Cardiac muscle cell (in vitro differentiated cells and primary cell): ENCODE measurements at places on chromosomes 5 and 9. TPM values are rescaled to one million over a fixed set of nuclear protein-coding genes. Genes with fewer than 3 reads are reported as not detected.
A peak's percentile ranks its signal among the peaks of the same experiment; 100 is the strongest.

GRCh38 chr9:13555989-13556500, 276.6 kb upstream of the MPDZ start:
- no peak for DNase-seq

- DNase-seq: peak; percentile 83
Observed at GRCh38 chr5:54013556-54014194, 296.7 kb downstream of the ARL15 start.

DNA sequence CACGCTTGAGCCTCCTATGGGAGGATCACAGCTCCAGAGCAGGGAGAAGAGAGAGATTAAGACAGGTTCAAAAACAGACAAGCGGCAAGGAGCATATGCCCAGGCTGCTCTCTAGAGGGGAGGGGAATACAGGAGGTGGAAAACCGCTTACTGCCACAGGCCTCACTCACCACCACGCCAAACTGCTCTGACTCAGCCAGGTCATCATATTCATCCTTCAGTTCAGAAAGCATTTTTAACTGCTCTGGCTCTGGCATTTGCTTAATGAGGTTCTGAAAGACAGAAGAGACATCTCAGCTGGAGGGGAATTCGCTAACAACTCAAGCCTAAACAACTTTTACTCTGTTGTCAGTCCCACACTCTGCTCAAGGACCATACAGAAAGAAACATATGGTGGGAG, 40.1 kb downstream of the PCDHGC5 start:
- no peak for DNase-seq

- DNase-seq: no peak
Observed at GRCh38 chr9:107862323-107862722, 372.8 kb upstream of the KLF4 start.

- DNase-seq: no peak
Observed at GRCh38 chr9:128628471-128629048, 28.1 kb downstream of the DYNC2I2 start.

DNA sequence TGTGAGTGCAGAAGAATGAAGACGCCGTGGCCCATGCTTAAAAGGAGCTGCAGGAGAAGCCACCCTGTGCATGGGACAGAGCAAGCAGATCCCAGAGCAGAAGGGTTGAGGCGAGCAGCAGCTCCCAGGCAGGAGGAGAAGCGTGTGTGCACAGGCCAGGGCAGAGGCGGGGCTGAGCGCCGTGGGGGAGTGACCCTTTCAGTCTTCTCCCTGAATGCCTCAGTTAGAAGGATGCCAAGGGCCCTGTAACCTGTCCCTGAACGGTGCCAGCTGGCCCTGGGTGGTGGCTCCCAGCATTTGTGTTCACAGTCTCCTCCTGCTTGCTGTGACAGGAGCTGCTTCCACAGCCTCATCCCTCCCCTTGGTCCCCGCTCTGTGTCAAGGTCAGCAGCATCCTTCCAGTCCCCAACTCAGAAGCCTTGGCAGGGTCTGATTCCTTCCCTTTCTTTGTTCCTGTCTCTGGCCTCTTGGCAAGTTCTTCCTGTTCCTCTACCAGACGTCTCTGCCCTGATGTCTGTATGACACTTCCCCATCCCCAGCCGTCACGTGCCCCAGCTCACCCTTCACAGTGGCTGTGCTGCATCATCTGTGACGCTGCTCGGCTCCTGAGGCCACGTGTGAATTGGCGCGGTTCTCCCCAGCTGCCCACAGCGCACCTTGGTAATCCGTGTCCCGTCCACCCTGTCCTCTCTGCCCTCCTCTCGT, 5.2 kb downstream of the EXOC3 start:
- DNase-seq: no peak

DNA sequence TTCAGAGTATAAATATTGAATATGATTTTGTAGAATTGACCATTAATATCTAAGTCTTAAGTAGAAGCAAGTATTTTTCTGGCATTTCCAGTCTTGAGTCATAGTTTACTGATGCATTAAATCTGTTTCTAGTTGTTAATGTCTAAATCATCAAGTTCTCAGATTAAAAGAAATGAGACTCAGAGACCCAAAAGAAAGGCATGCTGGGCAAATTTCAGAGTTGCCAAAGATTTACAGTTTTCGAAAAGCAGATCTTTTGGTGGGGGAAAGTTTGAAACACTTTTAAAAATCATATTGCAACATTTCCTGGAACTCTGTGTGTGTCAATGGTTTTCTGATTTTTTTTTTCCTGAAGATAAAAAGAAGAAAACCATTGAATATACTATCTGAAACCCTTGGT, 60.9 kb downstream of the ANKRD55 start:
- DNase-seq: peak; percentile 89

- peak; percentile 35 for DNase-seq
Observed at GRCh38 chr5:141821430-141821925, 56.7 kb downstream of the PCDH1 start.

DNA sequence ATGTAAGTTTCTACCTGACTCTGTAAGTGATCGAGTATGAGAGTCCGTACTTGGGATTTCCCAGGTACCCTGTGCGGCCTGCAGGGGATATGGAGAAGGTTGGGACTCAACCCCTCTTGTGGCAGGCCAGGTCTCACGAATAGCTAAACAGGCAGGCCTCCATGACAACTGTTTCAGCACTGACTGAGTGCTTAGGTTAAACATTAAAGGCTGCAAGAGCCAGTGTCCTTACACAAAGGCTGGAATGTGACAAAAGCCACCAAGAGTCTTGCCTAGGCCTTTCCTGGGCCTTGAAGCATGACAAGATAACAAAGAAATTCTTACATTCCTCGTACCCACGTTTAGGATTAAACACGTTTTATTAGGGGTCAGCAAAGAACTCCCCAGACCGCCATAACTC, 58.6 kb downstream of the THBS4 start:
- DNase-seq: peak; percentile 42

DNA sequence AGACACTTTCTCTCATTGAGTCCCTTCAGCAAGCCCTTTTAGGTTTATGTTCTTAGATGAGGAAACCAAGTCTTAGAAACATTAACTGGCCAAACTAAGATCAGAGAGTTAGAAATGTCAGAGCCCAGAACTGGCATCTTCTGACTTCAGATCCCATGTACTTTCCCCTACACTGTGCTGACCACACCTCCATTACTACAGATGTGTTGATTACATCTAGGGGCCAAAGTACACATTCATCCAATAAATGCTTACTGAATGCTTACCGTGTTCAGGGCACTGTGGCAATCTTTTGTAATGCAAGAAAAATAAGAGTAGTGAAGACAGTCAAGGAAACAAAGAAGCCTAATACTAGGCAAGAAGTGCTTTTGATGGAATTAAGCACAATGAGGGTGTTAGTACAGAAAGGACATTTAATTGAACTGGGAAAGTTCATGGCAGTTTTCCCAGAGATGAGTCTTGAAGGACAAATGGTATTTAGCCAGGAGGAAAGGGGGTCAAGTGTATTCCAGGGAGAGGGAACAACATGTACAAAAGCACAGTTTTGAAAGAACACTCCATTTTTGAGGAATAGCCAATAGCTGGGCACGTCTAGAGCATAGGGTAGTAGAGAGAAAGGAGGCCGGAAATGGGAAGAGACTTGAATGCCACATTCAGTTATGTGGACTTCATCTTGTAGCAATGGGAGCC, 89.7 kb upstream of the CDKN2B start:
- DNase-seq: no peak

GRCh38 chr5:83524345-83524744, 52.8 kb downstream of the VCAN start:
- no peak for DNase-seq

DNA sequence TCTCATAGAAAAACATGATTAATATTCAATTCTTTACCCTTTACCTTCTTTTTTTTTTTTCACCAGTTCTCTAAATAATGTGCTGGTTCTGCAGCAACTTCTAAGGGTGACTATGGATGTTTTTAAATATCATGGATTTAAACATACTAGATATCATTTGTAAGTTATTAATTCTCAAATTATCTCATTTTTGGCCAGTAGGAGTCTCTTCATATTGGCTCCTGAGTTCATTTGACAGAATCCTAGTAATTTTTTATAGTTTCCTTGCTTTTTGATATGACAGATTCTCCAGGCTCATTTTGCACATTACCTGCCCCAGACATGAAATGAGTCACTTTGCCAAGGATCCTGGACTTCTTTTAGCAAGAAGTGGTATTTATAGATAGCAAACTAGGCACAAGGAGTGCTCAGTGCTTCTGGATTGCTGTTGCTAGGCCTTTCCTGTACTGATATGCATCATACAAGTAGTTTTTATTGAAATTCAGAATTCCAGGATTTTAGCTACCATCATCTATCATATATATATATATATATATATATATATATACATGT, 201.3 kb upstream of the IL12B start:
- no peak for DNase-seq

DNA sequence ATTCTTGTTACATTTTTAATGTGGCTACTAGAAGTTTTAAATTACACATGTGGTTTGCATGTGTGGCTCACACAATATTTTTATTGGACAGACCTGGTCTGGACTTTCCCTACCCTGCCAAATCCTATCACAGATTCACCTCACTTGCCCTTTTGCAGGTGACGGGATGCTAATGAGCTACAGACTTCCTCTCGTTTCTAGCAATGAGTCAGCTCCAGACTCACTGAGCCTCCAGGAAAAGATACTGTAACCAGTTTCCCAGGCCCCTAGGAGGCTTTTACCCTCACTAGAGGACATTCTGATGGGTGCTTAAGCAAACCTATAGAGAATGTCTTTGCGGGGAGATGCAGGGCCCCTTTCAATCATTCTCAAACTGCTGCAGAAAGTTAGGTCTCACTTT, 135.4 kb downstream of the WDR41 start:
- DNase-seq: peak; percentile 5

- DNase-seq: peak; percentile 90
Observed at GRCh38 chr5:72366324-72366976, 46.3 kb downstream of the PTCD2 start.

GRCh38 chr9:116817762-116818161, 130.7 kb downstream of the TRIM32 start:
- no peak for DNase-seq

- DNase-seq: no peak
Observed at GRCh38 chr5:14415024-14415697, 166.4 kb upstream of the OTULINL start.

- no peak for DNase-seq
Observed at GRCh38 chr5:108564441-108564840, 182.5 kb upstream of the FBXL17 start.

DNA sequence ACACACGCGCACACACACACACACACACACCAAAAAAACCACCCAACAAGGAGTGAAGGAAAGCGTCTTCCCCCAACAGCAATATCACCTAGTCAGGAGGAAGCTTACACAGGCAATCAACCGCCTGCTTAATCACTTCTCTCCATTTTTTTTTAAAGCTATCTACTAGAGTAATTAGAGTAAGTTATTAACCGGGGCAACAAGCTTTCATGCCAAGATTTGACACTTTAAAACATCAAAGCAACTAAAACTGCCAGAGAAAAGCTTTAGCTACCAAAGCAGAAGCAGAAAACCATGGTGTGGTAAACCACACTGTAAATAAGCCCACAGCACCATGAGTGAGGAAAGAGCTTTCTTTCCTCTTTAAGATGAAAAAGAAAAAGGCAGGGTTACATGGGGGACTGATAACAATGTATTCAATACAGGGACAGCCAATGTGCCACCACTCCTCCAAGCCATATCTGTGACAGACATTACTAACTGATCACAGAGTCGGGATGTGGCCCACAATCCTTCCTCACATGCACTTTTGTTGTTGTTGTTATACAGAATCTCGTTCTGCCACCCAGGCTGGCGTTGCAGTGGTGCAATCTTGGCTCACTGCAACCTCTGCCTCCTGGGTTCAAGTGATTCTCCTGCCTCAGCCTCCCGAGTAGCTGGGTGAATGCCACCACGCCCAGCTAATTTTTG, 282.1 kb downstream of the CRB2 start:
- no peak for DNase-seq

DNA sequence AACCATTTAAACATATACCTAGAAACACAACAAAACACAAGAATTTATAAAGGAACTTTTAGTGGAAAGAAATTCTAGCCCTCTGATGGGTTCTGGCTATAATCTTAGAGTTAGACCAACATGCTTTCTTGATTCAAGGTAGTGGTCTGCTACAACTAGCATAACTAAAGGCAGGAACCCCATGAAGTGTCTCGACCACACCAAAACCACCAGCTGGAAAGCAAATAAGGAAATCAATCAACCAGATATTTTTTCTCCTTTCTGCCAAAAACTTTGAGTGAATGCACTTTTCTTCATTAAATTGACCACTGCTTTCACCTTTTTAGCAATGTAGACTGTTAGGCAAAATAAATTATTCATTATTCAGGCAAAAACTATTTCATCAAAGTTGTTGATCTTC, 346.4 kb downstream of the EBF1 start:
- no peak for DNase-seq

- DNase-seq: no peak
Observed at GRCh38 chr9:79567671-79568098, 4.1 kb upstream of the TLE4 start.

DNA sequence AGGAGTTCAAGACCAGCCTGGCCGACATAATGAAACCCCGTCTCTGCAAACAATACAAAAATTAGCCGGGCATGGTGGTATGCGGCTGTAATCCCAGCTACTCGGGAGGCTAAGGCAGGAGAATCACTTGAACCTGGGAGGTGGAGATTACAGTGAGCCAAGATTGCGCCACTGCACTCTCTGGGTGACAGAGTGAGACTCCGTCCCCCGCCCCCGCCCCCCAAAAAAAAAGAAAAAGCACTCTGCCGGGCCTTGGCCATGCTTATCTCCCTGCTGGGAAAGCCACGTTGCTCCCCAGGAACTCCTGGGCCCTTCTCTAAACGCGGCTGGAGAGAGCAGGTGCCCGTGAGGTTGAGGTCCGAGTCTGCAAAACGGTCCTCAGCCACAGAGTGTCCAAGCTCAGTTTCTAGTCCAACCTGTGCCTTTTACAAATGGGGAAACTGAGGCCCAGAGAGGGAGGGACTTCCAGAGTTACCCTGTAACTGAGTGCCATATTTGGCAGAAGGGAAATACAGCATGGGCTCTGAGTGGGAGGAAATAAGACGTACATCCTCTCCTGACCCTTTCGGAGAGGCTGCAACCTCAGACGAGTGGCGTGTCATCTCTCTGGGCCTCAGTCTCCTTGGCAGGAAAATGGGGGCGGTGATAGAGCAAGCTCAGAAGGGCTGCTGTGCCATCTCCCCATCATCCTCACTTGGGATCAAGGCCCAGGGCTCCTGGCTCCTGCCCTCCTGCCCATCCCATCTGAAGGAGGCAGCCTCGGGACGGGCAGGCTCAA, 6.6 kb upstream of the PHYHD1 start:
- no peak for DNase-seq

DNA sequence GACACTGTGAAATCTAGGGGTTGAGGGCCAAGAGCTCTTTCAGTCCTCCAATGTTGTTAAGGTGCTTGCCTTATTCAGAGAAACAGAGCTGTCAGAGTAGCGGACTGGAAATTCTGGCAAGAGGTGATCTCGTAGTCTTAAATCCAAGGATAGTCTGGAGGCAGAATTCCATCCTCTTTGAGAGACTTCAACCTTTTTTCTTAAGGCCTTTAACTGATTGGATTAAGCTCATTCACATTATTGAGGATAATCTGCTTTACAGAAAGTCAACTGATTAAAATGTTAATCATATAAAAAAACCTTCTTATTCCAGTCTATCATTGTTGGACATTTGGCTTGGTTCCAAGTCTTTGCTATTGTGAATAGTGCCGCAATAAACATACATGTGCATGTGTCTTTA, 243.1 kb upstream of the COX7C start:
- no peak for DNase-seq

SHOC1 gene
- total RNA-seq: not detected in 2 replicates

FBXW11 gene
- 78.9 and 98.0 TPM in 2 replicates for total RNA-seq

EIF4E1B gene
- not detected in 2 replicates for total RNA-seq

FSTL4 gene
- 0.06 and 0.11 TPM in 2 replicates for total RNA-seq

FEM1C gene
- total RNA-seq: 8.7 and 11.8 TPM in 2 replicates

CCDC192 gene
- total RNA-seq: not detected in 2 replicates
